ENCODE measurements at places on chromosomes 13 and 19. TPM values are rescaled to one million over a fixed set of nuclear protein-coding genes. Genes with fewer than 3 reads are reported as not detected.

DNA sequence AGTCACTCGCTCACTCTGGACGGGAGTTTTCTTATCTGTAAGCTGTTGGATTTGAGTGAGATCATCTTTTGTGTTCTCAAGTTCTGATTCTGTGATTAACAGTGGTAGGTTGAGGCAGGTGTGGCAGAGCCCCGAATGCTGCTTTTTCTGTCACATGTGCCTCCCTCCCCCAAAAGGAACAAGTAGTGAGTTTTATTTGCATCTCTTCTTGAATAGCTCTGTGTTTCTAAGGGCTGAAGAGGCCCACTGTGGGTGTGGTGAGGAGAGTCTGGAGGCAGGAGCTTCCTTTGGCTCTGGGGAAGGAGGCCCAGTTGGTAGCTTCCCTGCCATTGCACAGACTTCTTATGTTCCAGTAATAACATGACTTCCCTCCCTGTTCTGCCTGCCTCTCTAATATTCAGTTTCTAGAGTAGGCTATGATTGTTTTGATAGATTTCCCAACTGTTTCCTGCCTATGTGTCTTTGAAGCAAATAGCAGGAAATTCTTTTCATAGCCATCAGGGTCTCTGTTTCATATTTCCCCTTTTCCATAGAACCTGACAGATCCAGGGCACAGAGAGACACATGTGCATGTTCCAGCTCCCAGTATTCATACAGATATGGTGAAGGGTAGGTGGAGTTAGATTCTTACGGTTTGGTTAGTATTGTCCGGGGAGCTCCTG is 23.9 kb upstream of the CXCL17 start:
- H3K36me3 ChIP-seq, result no peaks in the 10 kb centered on the region
- no peaks in the 10 kb centered on the region for H3K27me3 ChIP-seq
- no peaks in the 10 kb centered on the region for H3K4me1 ChIP-seq
- H3K4me3 ChIP-seq, result no peak overlapping the region
- DNase-seq, result no peak

DNA sequence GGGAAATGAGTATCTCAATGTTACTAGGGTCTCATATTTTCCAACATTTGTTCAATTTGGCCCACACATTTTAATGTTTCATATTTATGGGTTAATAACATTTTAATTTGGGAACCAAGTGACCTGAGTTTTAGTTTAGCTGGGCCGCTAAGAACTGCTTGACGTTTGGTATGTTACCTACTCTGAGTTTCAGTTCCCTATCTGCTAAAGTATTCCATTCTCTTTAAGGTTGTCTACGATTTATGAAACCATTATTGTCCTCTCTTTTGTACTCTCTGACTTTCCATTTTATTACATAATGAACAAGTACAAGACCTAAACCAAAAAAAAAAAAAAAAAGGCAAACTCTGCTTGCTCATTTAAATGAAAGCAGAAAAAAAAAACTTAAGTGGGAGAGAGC is 89.9 kb downstream of the FGF14 start:
- no peaks in the 10 kb centered on the region for H3K36me3 ChIP-seq
- no peaks in the 10 kb centered on the region for H3K27me3 ChIP-seq
- no peaks in the 10 kb centered on the region for H3K4me1 ChIP-seq
- H3K4me3 ChIP-seq, result no peak overlapping the region
- DNase-seq, result no peak

GRCh38 chr13:97243915-97244781 is 22.0 kb downstream of the MBNL2 start:
- H3K27ac ChIP-seq, result peak overlapping the region; percentile 48
- H3K4me1 ChIP-seq, result peaks cover 44% of the 10 kb centered on the region
- peak; percentile 60 for DNase-seq
- no peak overlapping the region for H3K4me3 ChIP-seq
- H3K36me3 ChIP-seq, result 0 out of 2 replicates have a peak, but pooled peaks cover 3% of the 10 kb centered on the region

DNA sequence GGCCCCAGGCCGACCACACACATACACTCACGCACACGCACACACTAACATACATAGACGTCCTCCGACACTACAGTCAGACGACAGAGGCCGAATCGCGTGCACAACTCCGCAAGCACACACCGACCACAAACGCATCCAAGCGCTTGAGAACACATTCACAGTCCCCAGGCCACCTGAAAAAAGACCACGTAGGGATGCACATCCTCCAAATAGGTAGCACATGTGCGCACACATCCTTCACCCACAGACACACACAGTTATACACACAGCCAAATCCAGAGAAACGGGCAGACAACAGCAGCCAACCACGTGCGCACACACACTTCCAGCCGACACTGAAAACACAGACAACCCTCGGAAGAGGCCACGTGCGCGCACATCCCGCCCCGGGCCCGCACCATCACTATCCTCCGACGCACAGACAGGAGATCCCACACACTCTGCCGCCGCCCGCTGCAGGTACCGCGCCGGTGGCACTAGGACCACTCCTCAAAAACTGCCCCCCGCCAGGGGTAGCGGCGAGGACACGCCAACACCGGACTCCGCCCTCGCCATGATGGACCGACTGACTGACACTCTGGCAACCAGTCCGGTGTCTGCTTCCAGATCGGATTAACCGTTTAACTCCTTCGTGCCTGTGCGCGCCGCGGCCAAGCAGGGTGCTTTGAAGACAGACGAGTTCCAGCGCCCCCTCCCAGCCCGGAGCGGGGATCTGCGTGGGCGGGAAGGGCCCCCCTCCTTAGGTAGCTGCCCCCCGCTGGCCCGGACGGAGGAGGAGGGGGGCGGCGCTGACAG is 493 bp upstream of the PDE4A start:
- H3K27me3 ChIP-seq, result peaks cover 7% of the 10 kb centered on the region
- DNase-seq, result peak; percentile 36
- H3K36me3 ChIP-seq, result no peaks in the 10 kb centered on the region
- H3K4me1 ChIP-seq, result peaks cover 15% of the 10 kb centered on the region

DNA sequence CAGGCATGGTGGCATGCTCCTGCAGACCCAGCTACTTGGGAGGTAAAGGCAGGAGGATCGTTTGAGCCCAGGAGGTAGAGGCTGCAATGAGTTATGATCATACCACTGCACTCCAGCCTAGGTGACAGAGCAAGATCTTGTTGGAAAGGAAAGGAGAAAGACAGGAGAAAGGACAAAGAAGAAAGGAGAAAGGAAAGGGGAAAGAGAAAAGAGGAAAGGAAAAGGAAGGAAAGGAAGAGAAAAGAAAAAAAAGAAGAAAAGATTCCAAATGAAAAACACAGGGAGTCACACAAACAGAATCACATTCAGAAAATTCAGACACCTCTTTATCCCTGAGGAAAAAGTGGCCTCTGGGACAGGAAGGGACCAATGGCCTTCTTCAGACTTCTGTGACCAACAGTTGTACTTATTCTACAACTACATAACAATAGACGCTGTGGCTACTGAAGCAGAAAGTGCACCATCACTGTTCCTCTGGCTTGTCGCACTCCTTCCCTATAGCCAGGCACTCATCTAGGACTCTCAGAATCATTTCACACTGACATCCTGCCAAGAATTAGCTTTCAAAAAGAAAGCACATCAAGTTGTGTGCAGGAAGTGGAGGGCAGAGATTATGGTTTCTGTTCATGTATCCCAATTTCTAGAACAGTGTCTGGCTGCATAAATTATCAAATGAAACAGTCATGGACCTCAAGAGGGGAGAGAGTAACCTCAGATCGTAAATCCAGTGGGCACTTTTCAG is 5.9 kb downstream of the MTMR6 start:
- no peak for DNase-seq
- no peaks in the 10 kb centered on the region for H3K36me3 ChIP-seq
- H3K4me3 ChIP-seq, result no peak overlapping the region
- no peaks in the 10 kb centered on the region for H3K4me1 ChIP-seq
- no peak overlapping the region for H3K27ac ChIP-seq

DNA sequence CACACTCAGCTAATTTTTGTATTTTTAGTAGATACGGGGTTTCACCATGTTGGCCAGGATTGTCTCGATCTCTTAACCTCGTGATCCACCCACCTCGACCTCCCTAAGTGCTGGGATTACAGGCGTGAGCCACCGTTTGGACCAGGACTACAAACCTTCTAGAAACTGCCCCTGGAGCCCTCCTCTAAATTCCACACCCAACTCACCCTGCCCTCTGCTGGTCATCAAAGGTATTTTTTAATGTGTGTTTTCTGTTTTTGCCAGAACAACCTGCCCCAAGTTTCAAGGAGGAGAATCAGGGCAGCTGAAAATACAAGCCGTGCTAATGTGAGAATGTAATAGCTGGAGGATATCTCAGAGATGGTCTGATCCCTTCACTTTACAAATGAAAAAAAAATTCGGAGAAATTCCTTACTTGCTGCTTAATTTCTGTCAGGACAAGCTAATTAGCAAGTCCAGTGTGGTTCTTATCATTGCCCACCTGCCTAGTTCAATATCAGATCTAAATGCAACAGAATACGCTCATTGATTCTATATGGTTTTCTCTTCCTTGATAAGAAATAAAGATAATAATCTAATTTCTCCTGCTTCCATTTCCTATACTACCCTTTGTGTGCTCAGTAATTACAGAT is 4.1 kb downstream of the ATP8A2 start:
- H3K27ac ChIP-seq, result no peak overlapping the region
- no peaks in the 10 kb centered on the region for H3K4me1 ChIP-seq
- no peak overlapping the region for H3K4me3 ChIP-seq

DNA sequence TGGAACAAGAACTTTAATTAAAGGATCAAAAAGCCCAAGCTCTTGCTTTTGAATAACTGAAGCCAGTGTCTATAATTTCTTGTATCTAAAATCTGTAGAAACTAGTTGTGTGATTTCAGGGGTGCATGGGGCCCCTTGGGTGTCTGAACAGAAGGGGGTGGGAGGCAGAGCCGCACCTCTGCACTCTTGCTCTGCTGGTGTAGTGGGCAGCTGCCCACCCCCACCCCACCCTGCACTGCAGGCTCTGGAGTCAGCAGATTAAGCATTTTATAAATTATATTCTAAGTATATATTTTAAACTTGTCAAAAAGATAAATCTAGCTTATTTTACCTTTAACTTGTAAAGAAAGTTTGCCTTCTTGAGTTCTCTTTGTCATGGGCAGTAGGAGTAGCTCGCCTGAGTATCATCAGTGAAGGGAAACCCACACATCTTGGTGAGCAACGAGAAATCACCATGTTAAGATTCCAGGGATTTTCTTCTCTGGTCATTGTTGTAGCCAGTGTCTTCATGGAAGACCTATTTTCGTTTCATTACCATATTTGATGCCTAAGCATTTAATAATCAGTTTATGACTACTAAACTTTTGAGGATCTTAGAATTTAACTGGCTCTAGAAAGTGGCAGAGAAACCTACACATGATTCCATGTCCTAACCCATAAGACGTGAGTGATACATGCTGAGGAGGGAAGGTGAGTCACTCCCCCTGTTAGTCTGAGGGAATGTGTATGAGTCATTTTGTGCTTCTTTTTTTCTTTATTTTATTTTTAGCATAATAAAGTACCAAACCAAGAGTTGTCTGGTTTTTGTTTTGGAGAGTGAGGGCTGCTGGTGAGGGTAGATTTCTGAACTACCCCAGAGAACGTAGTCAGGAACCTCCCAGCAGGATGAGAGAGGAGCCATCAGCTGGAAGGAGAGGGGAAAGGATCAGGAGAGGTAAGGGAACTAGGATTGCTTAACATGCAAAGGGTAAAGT is 7.7 kb downstream of the UBE2L5 start:
- peaks cover 17% of the 10 kb centered on the region for H3K4me1 ChIP-seq
- H3K27ac ChIP-seq, result peak overlapping the region; percentile 70
- H3K36me3 ChIP-seq, result no peaks in the 10 kb centered on the region
- no peaks in the 10 kb centered on the region for H3K27me3 ChIP-seq

DNA sequence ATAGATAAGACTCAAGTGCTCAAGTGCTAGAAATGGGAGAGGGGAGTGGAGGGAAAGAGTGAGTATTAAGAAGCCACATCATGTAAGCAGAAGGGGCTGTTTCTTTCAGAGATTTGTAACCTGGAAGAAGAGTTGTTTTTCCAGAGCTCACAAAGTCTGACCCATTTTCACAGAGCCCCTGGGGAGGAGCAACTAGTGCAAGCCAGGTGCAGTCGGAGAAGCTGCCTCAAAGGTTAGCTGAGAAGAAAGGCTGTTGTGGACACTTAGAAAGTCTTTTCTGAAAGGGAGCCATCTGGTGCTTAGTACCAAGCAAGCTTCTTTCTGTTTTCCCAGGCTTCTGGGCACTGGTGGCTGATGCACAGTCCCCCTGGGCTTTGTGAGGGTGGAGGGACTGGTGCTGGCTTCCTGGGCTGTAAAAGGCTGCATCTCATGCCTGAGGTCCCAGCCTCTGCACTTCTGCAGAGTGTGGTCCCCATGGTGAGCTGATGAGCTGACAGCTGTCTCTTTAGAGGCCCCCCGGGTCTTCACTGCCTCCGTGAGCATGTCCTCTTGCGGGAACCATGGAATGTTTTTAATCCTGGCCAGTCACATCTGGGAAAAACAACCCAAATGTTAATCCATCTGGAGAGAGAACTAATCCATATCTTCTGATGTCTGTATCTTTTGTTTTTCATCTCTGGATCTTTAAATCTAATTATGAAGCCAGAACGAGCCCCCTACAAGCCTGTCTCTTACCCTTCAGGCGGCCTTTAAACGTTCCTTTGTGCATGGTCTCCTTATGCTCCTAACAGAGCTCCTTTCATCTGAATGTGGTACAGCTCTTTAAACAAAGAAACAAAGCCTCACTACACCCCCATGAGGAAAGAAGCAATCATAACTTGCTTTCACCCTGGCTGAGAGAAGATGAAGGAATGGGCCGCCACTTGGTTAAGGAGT is 40.2 kb downstream of the OLFM4 start:
- no peak for DNase-seq
- no peaks in the 10 kb centered on the region for H3K4me1 ChIP-seq
- no peak overlapping the region for H3K4me3 ChIP-seq
- H3K36me3 ChIP-seq, result no peaks in the 10 kb centered on the region

DNA sequence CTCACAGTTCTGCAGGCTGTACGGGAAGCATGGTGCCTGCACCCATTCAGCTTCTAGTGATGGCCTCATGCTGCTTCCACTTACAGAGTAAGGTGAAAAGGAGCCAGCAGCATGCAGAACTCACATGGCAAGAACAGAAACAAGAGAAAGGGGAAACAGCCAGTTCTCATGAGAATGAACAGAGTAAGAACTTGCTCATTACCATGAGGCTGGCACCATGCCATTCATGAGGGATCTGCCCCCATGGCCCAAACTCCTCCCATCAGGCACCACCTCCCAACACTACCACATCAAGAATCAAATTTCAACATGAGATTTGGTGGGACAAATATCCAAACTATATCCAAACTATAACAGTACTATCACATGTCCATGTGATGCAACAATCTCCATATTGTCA is 72.1 kb downstream of the KATNAL1 start:
- no peaks in the 10 kb centered on the region for H3K4me1 ChIP-seq
- DNase-seq, result no peak
- no peak overlapping the region for H3K4me3 ChIP-seq
- H3K27ac ChIP-seq, result no peak overlapping the region
- no peaks in the 10 kb centered on the region for H3K27me3 ChIP-seq
- no peaks in the 10 kb centered on the region for H3K36me3 ChIP-seq

C19orf73 gene
- total RNA-seq, result 1.7 TPM

NTN5 gene
- 0.34 TPM for total RNA-seq

PRRG2 gene
- total RNA-seq, result 8.4 TPM

CYP4F12 gene
- total RNA-seq, result 0.16 TPM

All from Caco-2 (cell line).